ENCODE measurements at places on chromosomes 6 and 20. TPM values are rescaled to one million over a fixed set of nuclear protein-coding genes. Genes with fewer than 3 reads are reported as not detected.

The MRPL18 gene
- 45.0 TPM for polyA plus RNA-seq

The POM121L2 gene
- 0.05 TPM for polyA plus RNA-seq

The BMP7 gene
- polyA plus RNA-seq = 14.7 TPM

The F13A1 gene
- polyA plus RNA-seq = 0.57 TPM

DNA sequence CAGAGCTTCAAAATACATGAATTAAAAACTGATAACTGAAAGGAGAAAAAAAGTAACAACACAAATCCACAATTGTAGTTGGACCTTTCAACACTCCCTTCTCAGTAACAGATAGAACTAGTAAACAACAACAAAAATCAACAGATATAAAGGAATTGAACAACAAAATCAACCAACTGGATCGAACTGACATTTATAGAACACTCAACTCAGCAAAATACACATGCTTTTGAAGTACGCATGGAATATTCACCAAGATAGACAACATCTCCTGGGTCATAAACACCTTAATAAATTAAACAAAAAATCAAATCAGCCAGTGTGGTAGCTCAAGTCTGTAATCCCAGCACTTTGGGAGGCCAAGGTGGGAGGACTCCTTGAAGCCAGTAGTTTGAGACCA, 63.3 kb downstream of the ILRUN start:
- no peak for DNase-seq

DNA sequence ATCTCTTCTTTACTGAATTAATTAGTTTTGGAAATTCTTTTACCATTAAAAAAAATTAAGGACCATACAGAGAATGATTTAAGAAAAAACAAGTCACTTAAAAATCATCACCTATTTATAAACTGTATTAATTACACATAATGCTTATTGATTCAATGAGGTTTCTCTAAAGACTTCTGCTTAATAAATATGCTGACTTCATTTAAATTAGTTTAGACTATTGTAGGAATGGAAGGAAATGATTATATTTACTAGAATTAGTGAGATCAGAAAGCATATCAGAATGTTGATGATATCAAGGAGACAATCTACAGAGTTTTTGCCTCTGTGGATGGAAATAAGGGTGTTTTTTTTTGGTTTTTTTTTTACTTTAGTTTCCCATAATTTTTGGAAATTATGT, 34.6 kb upstream of the SMIM28 start:
- no peak for DNase-seq

DNA sequence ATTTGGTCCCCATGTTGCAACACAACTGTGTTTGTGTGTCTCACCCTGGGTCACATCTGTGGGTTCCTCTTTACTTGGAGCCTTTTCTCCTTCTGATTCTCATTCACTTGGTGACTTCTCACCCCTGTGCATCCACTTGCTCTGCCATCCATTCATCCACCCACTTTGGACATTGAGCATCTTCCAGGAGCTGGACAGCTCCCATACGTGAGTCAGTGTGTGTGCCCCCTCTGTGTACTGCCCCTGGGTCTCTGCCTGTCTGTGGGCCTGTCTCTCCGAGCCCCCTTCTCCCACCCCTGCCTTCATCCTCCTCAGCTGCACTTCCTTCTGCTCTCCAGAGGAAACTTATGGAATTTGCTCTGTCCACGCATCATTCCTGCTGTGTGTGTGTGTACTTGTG, 67.8 kb upstream of the NNAT start:
- no peak for DNase-seq

DNA sequence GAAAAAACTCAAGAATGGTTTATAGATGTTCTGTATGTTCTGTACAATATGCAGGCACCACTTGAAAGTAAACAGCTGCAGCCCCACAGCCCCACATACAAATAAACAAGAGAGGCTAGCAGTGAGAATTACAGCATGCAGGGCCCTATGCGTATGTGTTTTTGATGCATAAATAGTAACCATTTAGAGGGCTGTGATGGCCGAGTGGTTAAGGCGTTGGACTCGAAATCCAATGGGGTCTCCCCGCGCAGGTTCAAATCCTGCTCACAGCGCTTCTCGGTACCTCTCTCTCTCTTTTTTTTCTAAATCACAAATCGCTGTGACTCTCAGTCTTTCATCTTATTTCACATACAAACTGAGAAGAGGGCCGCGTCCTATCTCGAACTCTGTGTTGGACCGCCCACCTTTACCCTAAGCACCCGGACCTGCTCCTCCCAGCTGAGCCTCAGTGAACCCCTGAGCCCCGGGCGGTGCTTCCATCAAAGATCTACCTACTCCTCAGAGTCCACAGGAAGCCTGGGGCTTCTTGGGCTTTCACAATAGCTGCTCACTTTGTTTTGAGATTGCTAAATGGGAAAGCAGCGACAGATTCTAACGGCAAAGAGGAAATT, 37.7 kb upstream of the PRSS16 start:
- no peak for DNase-seq

- no peak for DNase-seq
Observed at GRCh38 chr20:46564241-46564957, 13.9 kb upstream of the OCSTAMP start.

GRCh38 chr6:74651948-74652842, 553.7 kb downstream of the COL12A1 start:
- DNase-seq = no peak

DNA sequence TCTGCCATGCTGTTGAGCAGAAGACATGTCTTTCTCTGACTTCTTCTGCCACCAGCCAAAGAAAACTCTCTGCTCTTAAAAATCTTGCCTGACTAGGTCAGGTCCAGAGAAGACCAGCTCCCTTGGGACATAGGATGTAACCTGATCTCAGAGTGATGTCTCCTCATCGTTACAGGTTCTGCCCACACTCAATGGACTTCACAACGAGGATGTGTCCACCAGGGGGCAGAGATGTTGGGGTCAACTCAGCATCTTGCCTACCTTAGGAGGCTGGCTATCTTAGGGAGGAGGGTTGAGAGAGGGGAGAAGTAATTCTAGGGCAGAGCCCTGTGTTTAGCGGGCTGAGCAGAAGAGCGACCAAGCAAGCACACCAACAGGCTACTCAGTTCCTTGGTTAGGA, 207.6 kb upstream of the CDH4 start:
- DNase-seq = no peak

- no peak for DNase-seq
Observed at GRCh38 chr6:107653183-107653580, 163.3 kb downstream of the SOBP start.

DNA sequence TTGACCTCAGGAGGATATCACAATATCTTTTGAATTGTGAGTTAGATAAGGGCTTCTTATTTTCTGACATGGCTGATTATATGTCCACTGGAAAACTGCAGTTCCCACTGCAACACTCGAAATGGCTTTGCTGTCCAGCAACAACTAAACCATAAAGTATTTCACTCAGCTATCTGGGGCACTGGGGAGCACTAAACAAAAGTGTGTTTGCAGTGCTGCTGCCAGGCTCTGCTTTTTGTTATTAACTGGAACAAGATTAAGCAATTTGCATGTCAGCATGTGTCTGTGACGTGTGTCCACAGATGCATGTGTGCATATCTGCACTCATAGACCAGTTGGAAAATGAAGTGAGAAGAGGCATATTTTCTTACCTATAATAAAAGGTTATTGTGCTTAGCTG, 107.8 kb upstream of the CCN2 start:
- DNase-seq = no peak

GRCh38 chr6:78629154-78629721, 238.1 kb upstream of the IRAK1BP1 start:
- peak; percentile 49 for DNase-seq

Measured in H1 (cell line).